ENCODE measurements at places on chromosomes 16 and 17.

DNA sequence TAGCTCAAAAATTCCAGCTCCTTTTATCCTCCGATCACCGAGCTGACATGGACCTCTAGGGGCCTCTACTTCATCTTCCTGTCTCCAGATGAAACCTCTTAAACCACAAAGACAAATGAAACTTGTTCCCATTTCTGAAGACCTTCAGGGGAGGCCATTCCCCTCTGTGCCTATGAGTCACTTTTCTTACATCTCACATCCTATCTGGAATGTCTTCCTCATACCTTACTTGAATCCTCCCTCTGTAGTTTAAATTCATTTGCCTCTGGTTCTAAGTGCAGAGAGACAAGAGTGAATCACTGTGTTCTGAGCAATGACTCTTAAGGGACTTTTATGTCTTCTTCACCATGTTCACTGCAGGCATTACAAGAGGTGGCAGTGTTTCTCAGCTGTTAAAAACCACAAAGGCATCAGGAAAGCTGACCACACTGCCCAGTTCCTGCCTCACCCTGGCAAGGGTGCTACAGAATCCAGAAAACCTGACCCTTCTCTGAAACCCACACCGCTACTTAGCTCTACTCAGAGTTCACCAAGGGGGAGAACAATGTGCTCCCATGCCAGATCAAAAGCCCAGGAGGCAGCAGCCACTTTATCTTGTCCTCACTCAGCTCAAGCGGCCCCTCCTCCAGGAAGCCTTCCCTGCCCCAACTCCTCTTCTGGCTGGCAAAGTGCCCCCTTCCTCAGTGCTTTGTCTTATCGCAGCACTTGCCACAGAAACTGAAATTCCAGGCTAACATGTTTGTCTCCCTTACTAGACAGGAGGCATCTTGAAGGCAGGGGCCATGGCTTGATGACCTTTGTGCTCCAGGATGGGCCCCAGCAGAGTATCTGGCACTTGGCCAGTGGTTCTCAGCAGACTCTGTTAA lies 6.4 kb downstream of the CUEDC1 start:
- no peak for DNase-seq

DNA sequence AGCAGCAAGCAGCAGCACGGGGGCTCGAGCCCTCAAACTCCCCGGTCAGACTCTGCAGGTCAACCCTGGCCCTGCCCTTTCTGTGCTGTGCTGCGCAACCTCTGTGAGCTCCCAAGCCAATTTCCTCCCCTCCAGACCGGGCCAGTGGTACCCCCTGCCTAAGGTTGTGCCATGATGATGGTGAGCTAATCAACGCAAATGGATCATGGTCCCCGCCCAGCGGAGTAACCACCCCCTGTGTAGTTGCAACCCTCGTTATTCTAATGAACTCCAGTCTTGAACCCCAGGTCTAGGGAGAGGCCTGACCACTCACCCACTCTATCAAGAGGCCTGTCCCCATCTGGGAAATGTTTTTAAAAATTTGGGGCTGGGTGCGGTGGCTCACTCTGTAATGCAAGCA lies 201.8 kb upstream of the FOXF1 start:
- no peak for DNase-seq

- no peak for DNase-seq
Observed at GRCh38 chr16:2436110-2436509, 6.9 kb downstream of the CCNF start.

- no peak for DNase-seq
Observed at GRCh38 chr17:75681289-75681688, 14.2 kb downstream of the SAP30BP start.

- DNase-seq = no peak
Observed at GRCh38 chr17:29836643-29837042, 93.4 kb downstream of the SSH2 start.

- DNase-seq = no peak
Observed at GRCh38 chr16:46986896-46987295, 13.4 kb upstream of the DNAJA2 start.

DNA sequence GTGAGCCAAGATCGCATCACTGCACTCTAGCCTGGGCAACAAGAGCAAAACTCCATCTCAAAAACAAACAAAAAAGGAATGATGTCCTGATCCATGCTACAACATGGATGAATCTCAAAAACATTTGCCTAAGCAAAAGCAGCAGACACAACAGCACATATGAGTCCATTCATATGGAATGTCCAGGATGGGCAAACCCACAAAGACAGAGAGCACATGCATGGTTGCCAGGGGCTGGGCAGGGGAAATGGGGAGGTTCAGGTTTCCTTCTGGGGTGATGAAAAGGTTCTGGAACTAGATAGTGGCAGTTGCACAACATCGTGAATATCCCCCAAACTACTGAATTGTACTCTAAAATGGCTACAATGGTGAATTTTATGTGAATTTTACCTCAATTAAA lies 35.3 kb upstream of the RAI1 start:
- no peak for DNase-seq

DNA sequence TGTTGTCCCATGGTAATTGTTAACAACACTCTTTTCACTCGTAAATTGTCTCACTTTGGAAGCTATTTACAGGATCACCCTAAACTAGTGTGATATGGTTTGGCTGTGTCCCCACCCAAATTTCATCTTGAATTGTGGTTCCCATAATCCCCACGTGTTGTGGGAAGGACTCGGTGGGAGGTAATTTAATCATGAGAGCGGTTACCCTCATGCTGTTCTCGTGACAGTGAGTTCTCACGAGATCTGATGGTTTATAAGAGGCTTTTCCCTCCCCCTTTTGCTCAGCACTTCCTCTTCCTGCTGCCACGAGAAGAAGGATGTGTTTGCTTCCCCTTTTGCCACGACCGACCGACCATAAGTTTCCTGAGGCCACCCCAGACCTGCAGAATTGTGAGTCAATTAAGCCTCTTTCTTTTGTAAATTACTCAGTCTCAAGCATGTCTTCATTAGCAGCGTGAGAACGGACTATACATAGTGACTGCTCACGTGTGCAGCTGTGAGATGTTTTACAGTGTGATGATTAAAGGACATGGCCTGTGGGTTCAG lies 34.4 kb downstream of the DNAH3 start:
- DNase-seq = peak; percentile 44

DNA sequence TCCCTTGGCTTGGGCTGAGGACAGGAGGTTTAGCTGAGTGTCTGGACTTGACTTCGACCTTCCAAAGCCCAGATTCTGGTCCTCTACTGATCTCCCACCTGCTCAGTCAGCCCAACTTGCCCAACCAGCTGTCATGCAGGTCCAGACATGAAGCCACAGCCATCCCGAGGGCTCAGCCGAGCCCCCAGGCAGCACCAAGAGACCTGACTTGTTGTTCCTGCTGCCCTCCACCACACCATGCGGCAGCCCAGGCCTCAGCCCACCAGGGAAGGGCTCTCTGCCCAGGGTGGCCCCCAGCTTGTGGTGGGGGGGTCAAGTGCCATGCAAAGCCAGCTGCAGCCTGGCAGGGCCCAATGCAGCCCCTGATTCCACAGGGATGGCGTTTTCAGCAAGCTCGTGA lies 17.2 kb upstream of the CACNG4 start:
- DNase-seq = no peak

DNA sequence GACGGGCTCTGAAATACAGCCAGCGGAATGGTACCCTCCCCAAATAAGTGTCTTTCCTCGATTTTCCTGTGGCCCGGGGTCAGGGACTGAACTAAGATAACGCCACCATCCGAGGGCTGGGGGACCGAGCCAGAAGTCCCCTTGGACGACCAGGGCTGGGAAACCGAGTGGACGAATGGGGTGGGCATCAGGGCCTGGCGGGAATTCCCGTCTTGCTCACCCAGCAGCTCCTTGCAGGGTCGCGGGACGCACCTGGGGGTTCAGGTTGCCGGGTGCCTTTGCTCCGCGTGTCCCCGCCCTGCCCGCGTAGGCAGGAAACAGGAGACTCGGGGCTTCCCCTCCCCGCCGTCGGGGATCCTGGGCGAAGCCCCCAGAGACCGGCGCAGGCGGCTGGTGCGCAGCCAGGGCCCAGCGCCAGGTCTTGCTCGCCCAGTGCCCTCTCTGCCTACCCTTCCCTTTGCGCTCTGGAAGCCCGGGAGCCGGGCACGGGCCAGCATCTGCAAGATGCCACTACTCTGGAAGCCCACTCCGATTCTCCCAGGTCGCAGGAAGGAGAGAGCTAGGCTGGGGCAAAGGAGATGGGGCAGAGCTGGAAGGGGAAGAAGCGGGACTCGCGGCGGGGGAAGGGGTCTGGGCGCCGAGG lies 665 bp upstream of the GRIN2C start:
- DNase-seq = peak; percentile 12

DNA sequence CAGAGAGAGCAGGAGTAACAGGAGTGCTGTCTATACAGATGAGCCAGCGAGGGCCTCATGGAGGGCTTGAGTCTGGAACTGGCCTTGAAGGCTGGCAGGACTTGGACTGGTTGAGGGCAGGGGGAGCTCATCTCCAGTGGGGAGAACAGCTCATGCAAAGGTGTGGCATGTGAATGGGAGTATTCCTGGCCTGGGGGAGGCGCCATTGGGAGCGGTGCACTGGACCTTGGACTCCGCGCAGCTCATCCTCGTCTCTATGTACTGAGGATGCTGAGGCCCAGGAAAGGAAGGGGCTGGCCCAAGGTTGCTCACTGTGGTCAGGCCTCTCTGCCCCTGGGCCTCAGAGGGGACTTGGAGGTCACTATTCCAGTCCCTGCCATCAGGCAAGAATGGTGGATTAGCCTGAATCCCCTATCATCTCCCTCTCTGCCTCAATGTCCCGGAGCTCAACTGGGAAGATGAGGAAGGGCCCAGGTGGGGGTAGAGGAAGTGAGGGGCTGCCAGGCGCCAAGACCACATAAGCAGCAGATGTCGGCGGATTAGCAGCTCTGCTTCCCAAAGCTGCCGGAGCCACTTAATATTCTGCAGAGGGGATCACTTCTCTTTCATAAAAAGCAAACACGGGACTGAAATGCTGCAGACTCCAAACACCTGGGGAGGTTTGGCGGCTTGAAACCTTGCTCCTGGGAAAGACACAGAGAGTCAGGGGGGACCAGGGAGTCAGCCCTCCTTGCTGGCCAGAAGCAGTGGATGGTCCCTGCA lies 88.9 kb downstream of the SDK2 start:
- no peak for DNase-seq

DNA sequence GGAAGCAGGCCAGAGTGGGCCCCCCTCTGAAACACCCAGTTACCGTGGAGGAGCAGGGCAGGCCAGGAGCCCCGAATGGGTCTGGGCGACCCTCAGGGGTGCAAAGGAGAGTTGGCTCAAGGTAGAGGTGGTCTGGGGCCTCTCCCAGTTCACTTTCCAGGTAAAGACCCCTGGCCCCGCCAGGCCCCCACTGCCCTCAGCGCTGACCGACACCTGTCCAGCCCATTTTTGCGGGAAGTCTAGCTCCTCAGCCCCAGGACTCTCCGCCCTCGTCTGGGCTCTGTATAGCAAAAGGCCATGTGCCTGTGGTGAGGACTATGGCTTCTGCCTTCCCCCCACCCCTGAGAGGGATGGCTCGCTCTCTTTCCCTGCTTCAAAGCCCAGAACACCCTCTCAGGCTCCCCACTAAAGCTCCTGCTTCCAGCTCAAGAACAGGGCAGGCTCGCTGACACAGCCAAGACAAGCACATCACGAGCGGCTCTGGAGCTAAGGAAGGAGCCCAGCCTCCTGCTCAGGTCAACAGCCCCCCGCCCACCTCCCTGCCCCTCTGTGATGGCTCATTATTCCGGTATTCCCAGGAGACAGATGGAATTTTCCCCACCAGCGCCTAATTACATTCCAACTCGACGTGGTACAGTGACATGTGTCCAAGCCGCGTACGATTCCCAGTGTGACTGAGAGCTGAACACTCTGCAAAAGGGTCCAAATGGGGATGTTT lies 59.4 kb downstream of the RTN4RL1 start:
- no peak for DNase-seq

- peak; percentile 84 for DNase-seq
Observed at GRCh38 chr16:68264128-68265077, at the start of gene SLC7A6. SLC7A6 (plus strand) TSS chr16:68264526; CDS start chr16:68274727, 10,201 bp downstream.

DNA sequence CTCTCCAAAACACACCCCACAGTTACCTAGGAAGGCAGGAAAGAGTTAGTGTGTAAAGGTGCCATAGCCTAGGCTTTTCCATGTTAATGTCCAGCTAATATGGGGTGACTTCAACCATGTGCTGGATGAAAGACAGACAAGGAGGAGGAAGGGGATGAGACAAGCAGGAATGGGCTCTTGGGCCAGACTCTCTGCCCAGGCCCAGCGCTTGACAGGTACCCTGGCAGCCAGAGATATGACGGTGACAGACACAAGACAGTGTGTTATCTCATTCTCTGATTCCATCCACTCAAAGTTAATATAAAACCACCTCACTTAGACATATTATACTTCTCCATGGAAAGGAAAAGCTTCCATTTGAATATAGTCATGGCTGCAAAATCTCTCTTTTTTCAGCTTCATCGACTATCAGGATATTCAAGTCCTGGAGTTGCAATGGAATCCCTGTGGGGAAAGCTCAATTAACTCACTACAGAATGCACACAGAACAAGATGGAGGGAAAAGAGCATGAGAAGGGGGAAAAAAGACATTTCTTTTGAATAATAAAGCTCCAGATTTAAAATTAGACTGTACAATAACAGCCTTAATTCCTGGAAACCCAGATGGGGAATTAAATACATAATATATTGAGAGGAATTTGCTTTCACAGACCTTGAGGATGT lies 596.7 kb downstream of the TOX3 start:
- no peak for DNase-seq

- DNase-seq = no peak
Observed at GRCh38 chr16:72853575-72854266, 194.2 kb downstream of the ZFHX3 start.

DNA sequence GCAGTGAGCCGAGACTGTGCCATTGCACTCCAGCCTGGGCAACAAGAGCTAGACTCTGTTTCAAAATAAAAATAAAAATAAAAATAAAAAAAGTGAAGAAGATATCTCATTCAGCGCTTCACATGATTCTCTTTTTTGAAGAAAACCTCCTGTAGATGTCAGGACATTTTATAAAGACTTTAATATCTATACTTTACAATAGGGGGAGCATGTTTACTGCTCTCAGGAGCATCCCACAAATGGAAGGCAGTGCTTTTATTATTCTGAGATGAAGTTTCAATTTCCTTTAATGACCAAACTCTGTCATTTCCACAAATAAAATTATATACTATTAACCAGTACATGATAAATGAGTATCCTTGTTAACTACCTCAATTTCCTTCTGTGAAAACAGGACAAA lies 118.7 kb upstream of the MYOCD start:
- no peak for DNase-seq

GRCh38 chr17:61862105-61862574 lies 1.2 kb downstream of the BRIP1 start:
- DNase-seq = no peak

Measured in CD4-positive, alpha-beta T cell treated with Interleukin-4 for 1 hour (primary cell).